Naive thymus-derived CD8-positive, alpha-beta T cell (primary cell): ENCODE measurements at places on chromosomes 2 and 18.
A peak's percentile ranks its signal among the peaks of the same experiment; 100 is the strongest.

DNA sequence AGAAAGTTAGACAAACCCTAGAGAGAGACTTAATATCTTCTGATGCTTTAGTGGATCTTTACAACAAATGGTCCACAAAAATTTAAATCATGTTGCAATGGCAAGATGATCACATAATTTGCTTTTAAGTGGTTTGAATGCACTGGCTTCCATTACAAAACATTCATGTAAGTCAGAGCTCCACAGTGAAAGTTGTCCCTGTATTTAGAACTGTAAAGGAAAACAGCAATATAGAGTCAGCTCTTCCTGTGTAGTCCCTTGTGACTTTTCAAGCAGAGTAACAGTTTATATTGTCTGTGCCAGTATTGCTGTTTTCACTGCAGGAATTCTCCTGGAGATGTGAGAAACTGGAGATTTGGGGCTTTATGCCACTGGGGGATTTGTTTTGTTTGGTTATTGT, 77.7 kb downstream of the MEIS1 start:
- DNase-seq: no peak

DNA sequence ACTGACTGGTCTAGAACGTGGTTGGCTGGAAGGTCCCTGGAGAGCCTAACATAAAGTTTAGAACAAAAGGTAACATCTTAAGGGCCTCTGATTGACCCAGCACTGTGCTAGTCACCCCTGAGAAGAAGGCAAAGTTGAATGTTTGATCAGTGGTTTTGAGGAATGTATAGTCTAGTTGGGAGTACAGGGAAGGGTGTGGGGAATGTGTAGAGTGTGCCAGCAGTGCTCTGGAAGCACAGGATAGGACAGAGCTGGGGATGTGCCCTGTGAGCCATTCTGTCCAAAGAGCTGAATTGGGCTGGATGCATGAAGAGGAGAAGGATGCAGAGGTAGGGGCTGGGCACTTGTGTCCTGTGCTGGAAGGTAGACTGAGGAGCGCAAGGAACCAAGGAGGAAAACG, 41.0 kb upstream of the DOCK10 start:
- no peak for DNase-seq

DNA sequence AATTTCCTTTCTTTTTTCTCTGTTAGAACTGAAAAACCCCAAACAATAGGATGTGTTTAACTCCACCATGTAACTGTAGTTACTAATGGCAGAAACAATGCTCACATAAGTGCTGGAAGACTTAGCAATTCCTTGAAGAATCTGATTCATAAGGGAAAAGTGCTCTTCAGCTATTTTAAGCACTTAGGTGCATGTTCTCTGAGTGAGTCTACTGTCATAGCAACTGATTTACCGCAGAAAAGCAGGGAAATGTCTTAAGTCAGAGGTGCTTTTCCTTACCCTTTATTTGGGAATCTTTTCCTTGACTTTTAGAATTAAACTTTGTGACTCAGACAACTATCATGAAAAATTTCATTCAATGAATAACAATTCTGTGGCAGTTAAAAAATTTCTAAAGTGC, 65.4 kb upstream of the NABP1 start:
- DNase-seq: no peak

DNA sequence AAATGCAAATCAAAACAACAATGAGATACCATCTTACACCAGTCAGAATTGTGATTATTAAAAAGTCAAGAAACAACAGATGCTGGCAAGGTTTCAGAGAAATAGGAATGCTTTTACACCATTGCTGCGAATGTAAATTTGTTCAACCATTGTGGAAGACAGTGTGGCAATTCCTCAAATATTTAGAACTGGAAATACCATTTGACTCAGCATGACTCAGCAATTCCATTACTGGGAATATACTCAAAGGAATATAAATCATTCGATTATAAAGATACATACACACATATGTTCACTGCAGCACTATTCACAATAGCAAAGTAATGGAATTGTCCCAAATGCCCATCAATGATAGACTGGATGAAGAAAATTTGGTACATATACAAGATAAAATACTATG, 516.7 kb downstream of the ERBB4 start:
- no peak for DNase-seq

GRCh38 chr2:23745726-23746105, 181.2 kb downstream of the ATAD2B start:
- DNase-seq: no peak

- DNase-seq: peak; percentile 56
Observed at GRCh38 chr2:207046724-207047123, 107.4 kb downstream of the CPO start.

- no peak for DNase-seq
Observed at GRCh38 chr2:97704989-97705388, 8.4 kb upstream of the ZAP70 start.

- DNase-seq: no peak
Observed at GRCh38 chr2:115299199-115299598, 856.8 kb downstream of the DPP10 start.

DNA sequence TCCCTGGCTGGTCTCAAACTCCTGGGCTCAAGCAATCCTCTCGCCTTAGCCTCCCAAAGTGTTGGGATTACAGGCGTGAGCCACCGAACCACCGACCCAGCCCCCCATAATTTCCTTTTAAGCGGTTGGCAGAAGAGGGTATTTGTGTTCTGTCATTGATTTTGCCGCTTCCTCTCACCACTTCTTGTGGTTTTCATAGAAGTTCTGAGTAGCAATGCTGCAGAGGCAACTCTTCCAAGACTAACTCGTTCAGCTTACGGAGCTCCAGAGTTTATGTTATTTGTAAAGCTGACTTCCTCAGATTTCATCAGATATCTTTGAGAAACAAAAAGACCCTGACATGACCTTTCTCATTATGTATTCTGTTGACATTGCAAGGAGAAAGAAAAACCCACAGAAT, 261.4 kb upstream of the KCNJ3 start:
- DNase-seq: peak; percentile 23

GRCh38 chr18:45334191-45334590, 281.1 kb upstream of the SLC14A2 start:
- no peak for DNase-seq
